ENCODE measurements at places on chromosomes 16 and 17.

DNA sequence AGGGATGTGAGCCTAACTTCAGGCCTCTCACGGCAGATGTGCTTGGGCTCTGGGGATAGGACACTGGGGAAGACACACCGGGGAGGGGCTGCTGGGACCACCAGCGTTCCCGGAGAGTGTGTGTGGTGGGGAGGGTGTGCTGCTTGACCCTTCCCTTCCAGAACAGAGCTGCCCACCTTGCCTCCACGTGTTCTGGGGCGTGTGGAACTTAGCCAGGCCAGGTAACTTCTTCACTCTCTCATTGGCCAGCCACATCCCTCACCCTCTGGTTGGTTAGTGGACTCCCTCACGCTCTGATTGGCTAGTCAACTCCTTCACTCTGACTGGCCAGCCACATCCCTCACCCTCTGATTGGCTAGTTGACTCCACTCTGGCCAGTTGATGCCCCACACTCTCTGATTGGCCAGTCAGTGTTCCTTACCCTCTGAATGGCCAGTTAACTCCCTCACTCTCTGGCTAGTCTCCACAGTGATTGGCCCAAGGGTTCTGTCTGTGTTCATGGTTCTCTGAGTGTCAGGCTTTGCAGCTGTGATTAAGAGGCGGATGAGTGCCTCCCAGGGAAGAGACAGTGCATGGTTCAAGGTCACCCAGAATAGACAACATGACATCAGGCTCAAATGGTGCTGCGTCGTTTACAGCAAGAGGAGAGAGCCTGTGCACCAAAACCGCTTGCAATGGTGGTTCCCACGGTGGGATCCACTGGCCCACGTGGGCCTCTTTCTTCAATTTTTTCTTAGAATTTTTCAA lies 10.0 kb downstream of the TMEM235 start:
- DNase-seq = peak; percentile 74

DNA sequence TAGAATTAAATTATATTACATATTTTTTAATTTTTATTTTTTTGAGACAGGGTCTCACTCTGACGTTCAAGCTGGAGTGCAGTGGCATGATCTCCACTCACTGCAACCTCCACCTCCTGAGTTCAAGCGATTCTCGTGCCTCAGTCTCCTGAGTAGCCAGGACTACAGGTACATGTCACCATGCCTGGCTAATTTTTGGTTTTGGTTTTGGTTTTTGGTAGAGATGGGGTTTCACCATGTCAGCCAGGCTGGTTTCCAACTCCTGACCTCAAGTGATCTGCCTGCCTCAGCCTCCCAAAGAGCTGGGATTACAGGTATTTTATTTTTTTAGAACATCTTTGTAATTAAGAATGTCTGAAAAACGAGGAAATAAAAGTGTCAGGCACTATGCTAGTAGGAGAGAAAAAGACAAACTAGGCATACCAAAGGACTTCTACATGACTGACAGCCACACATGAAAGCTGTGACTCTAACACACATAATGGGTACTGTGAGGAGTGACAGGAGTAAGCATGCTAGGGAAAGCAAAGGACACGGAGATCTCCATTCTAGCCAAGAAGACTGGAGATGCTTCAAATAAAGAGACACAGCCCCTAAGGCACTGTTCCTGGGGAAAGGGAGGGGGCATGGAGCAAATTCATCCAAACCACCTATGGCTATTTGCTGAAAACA lies 7.3 kb downstream of the GNA13 start:
- DNase-seq = no peak

DNA sequence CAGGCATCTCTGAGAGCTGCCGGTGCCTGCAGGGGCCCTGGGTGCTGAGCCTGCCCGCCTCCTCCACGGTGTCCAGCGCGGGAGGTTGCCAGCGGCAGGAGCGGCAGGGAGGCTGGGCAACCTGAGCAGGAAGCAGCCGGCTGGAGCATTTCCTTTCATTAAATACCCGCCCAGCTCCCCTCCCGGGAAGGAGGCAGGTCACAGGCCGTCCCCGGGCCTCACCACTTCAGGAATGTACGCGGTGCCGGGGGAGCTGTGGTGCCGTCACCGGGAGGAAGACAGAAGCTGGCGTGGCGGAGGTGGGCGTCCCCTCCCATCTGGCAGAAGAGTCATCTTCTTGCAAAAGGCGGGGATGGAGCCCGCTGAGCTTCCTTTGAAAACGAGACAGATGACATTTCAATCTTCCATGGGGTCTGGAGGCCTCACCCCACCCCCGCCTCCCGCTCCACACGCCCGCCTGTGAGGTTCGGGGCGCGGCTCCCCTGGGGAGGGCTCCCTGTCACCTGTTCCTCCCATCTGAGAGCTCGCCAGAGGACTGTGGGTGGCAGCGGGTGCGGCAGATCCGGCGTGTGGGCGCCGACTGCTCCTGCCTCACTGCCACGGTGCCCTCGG lies 16.0 kb downstream of the SOX8 start:
- DNase-seq = peak; percentile 33

GRCh38 chr17:62017496-62017895 lies 47.6 kb downstream of the MED13 start:
- peak; percentile 56 for DNase-seq

DNA sequence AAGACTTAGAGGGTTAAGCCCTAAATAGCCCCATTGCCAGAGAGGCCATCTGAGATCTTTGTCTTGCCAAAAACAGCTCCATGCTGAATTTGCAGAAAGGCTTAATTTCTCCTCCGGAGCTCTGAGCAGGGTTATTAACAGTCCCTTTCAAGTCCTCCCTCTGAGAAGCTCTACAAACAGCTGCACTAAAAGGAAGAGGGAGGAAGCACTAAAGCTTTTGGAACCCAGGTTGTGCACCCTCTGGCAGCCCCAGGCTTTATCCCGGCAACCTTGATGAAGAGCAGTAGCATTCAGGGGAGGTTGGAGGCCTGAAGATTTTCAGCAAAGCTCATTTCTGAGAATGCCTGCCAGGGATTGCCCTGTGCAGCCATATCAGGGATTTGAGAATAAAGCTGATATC lies 554.7 kb downstream of the RBFOX1 start:
- no peak for DNase-seq

GRCh38 chr16:11090232-11090631 lies 145.9 kb downstream of the CLEC16A start:
- DNase-seq = no peak

DNA sequence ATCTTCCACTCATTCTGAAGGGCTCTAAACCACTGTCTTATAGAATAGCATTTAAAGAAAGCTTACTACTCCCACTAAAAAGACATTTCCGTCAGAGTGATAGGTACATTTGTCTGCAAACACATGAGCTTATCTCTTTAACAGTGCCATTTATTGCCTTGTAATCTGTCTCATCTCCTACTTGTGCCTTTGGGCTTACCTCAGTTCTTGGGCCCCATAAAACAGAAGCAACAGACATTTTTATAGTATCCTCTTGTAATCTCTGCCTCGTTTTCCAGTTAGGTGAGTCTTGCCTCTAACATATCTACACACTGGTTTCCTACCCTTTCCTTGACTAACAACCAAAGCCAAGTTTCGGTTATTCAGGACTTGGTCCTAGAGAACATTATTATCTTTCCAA lies 681.4 kb upstream of the KIF2B start:
- no peak for DNase-seq

GRCh38 chr17:33169580-33170285 lies 123.4 kb downstream of the ASIC2 start:
- DNase-seq = peak; percentile 25

DNA sequence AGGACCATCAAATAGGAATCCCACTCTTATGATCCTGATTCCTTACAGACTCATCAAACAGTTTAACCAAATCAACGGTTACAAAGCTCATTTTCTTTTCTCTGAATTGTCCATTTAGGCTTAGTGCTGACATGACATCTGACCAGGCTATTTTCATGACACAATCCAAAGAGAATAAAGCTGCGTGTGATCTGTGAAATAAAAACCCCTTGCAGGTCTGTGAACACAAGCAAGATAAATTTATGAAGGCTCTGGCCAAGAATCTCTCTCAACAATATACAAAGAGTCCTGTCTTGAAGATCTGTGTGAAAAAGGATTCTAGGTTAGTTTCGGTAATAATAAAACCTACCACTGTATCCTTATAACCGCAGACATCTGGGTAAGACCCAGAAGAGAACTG lies 22.0 kb downstream of the COG1 start:
- no peak for DNase-seq

All from fibroblast of mammary gland (primary cell).